Vagina (tissue), 2 donors: ENCODE measurements at places on chromosomes 3 and 15.

- no peak for DNase-seq
These were observed 14.6 kb upstream of the TFRC start for GRCh38 chr3:196096382-196096953.

GRCh38 chr3:38473229-38473628, 19.5 kb downstream of the ACVR2B start:
- no peak for DNase-seq

GRCh38 chr3:159246385-159246784, 444.5 kb downstream of the MFSD1 start:
- DNase-seq: no peak

DNA sequence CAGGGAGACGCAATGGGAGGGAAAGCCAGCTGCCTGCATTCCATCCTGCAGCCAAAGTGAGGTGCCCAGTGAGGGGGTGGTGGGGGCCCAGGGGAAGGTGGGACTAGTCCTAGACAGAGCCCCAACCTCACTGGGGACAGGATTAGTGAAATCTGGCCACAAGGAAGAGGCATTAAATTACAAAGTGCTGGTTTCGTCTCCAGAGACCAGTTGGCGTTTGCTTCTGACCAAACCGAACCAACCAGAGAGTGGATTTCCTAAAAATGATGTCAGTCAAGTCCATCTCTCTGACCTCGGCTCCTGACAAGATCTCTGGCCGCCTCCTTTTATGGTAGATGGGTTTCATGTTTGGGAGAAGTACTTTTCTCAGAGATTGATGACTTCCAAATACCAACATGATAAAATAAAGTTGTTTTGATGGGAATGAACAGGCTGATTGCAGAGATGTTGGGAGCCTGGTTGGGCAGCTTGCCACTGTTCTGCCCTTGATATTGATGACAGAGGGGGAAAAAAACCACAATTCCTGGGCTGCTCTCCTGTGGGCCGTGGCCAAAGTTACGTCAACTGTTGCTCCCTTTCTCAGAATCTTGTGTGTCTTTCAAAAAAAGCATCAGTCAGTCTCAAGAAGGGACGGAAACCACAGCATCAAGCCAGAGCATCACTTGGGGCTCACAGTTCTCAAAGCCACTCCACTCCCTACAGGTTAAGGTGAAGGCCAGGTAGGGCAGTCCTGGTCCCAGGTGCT, 24.6 kb downstream of the ITGA11 start:
- DNase-seq: peak; percentile 74

DNA sequence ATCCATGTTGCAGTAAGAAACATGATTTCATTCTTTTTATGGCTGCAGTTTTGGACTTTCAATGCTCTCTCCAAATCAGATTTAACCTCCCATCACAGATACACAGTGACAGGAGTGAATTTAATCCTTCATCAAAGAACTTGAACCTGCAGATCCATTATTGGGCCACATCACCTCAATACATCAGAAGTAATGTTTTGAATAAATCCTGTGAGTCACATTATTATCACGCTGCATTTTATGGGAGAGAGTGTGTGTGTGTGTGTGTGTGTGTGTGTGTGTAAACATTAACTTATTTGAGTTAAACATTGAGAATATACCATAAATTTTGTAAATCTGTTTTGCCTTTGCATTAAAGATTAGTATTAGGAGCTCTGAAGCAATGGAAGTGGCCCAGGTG, 316.7 kb downstream of the FOXP1 start:
- no peak for DNase-seq

DNA sequence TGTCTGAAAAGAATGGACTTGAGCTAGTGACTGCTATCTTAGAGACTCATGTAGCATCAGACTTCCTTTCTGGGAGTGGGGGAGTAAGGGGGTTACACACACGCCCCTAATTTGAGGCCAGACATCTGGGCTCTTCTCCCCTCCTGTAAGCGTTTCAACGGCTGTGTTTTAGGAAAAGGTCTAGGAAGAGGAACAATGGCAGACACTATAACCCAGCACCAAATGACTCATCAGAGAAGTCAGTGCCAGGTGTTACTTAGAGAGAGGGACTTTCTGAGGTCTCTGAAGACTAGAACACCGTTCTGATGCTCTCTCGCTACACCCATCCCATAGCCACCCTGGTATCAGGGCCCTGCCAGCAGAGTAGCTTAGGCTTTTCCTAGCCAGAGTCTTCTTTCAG, 65.5 kb downstream of the SSUH2 start:
- DNase-seq: no peak

DNA sequence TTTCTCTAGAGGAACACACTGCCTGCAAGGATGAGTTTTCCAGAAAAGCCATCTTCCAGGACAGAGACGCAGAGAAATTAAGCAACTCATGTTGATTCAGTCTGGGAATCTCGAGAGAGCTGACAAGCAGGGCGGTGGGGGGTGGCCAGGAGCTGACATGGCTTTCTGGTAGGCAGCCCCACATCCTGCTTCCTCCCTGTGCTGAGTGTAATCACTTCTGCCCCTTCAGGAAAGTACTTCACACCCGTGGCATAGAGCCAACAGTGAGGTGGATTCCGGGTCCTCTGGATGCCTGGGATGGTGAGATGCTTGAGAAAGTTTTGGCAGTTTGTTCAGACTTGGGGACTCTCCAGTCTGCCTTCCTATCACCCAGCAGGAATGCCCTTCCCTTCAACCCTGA, 221.1 kb downstream of the SLCO3A1 start:
- DNase-seq: no peak

DNA sequence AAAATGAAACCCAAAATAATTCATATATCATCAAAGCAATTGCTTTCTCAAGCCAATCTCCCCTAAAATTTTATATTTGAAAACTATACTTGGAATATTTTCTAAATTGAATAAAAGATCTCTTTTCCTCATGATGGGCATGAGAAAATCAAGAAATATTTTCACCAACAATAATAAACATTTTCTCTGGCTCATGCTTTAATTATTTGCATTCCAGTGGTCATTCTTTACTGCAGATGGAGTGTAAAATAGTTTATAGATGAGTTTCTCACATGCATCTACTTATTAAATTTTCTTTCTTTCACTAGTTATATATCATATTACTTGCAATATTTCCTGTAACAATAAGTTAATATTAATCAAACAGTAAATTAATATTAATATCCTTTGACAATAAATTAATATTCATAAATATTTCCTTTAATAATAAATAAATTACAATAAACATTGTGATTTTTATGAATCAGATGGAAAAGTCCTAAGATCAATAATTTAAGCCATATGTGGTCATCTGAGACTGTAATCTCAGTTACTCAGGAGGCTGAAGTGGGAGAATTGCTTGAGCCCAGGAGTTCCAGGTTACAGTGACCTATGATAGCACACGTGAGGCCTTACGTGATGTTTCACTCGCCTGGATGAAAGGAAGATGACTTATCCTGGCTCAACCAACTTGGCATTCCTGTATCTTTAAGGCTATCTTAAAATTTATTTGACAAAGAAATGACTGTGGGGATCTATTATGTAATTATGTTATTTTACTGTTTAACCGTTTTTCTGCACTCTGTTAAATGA, 958.8 kb downstream of the ZPLD1 start:
- no peak for DNase-seq

- peak; percentile 58 for DNase-seq
These were observed 247.7 kb downstream of the ADAMTS17 start for GRCh38 chr15:100094127-100094510.

DNA sequence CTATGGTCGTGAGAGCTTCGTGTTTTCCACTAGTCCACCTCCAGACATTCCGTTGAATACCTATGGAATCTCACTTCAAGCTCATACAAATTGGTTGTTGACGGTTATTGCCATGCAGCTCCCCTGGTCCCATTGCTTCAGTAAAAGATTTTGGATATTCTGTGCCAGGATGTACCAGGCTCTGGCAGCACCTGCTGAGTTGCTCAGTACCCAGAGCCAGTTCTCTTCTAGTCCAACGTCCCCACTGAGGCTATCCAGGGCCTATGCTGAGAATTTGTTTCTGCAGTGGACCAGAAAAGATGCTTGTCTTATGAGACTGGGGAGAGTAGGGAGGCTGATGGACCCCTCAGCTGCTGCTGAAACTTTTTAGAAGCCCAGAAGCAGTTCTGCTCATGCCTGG, 278.9 kb downstream of the FEZF2 start:
- no peak for DNase-seq

DNA sequence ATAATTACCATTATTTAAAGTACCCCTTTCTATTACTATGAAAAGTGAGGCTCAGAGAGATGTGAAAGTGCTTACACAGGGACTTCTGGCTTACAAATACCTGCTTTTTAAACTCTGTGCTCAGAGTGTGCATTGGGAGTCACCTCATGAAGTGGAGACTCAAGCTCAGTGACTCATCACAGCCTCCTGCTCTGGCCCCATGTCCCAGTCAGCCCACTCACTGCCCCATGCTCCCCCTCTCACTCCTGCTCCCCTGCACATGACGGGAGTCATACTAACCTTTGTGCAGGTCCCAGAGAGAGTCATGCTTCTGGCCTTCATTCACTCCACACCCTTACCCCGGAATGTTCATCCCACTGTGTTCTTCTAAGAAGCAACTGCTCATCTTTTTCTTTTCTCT, 20.2 kb downstream of the CCR1 start:
- DNase-seq: no peak

DNA sequence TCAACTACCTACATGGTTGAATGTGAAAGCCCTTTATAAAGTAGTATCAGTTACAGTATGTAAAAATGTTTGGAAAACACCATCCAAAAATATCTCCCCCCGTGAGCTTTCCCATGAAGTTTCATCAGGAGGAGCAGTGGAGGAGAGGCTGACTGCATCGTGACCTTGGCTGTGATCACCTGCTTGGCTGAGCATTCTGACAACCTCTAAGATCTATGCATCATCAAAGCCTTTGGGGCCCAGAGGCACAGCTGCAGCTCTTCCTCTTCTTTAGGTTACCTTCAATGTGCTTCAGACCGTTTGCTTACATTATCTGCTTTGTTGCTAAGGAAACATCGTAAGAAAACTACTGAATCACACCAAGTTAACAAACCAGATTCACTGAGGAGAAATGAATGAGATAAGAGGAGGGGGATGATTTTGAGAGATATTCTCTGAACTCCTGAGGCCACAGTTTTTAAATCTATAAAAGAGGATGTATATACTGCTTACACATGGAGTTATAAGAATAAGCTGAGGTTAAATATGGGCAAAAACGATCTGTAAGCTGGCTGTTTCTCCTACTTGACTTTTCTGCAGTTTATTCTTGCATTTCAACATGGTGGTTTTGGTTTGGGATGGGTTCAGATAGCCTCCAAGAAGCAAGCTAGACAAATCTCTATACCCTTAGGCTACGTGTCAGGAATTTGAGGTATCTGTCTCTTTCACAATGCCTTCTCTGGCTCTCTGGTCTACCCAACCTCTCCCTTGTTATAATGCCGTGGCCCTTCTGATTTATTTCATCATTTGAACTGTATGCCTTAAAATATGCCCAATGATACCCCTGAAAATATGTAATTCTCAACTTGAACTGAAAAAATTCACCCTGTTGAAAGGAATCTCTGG, 4.0 kb downstream of the GCSAM start:
- no peak for DNase-seq

- DNase-seq: no peak
These were observed 2.2 kb downstream of the SATB1 start for GRCh38 chr3:18422972-18423371.

DNA sequence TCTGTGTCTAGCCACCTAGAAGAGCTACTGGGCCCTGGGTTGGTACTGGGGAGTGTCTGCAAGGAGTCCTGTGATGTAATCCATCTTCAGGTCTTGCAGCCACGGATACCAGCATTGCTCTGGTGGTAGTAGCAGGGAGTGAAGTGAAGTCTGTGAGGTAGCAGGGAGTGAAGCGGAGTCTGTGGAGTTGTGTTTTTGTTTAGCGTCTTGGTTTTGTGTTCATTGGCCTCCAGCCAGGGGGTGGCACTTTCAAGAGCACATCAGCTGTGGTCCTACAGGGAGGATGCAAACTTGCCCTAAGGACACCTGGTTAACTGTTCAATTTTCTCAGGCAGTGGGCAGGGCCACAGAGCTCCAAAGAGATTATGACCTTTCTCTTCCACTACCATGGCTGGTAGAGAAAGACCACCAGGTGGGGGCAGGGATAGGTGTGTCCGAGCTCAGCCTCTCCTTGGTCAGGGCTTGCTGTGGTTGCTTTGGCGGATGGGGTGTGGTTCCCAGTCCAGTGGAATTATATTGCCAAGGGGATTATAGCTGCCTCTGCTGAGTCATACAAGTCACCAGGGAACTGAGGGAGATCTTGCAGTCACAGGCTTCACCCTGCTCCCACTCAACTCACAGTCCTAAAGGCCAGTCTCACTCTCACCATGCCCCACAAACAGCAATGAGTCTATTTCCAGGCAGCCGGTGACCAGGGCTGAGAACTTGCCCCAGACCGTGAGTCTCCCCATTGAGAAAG, 424.7 kb downstream of the ZBBX start:
- DNase-seq: no peak

DNA sequence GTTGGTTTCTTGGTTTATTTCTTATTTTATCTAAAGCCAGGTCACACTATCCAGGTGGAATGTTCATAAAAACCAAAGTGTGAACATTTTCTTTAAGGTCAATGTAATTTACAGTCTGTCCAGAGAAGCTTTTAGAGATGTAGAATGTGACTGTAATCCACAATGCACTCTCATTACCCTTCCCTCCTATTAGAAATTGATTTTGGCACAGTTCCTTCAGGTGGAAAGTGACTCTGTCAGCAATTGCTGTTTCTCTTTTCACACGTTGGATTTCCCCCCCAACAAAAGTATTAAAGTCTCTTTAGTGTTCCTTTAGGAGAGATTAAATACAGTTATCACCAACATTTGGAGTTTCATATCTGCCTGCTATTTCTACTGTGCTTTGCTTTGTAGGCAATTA, 31.6 kb upstream of the COPB2 start:
- DNase-seq: no peak

GRCh38 chr3:160941885-160942494, 163.2 kb downstream of the B3GALNT1 start:
- no peak for DNase-seq

DNA sequence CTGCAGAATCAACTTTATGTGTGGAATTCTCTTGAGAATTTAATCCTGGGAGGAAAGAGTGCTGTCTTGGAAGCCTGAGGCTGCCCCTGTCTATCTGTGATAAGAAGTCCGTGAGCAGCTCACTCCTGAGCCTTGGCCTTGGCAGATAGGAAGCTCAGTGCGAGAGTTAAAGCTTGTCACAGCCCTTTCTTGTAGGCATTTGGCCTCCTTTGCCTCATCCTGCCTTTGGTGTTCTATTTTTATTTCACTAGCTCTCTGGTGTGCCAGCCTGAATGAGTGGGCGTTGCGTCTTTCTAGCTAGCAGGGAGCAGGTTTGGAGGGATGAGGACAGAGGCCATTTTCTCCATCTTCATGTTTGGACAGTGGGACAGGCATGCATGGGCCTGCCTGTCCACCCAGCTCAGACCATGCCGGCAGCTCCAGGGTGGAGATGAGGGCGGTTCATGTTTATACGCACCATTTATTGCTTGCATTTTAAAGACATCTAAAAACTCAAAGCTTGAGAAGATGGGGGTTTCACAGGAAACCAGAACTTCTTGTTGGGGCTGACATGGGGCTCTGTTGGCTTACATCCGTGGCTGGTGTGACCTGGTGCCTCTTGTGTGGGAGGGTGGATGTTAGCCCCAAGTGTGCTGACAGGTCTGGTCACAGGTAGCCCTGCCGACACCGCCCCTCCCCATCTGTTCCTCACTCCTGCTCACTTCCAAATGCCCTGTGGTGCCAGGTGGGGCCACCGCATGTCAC, 29.8 kb downstream of the IRAK2 start:
- DNase-seq: no peak
